Transverse colon (tissue), 4 donors: ENCODE measurements at places on chromosomes 6 and 20. TPM values are rescaled to one million over a fixed set of nuclear protein-coding genes. Genes with fewer than 3 reads are reported as not detected.
A peak's percentile ranks its signal among the peaks of the same experiment; 100 is the strongest.

OR12D3 gene
- not detected for total RNA-seq

IMPG1 gene
- total RNA-seq: not detected

C6orf163 gene
- total RNA-seq: 3.0 TPM

PTGIS gene
- 9.4 TPM for total RNA-seq

GRCh38 chr6:101509536-101509935 is 116.0 kb downstream of the GRIK2 start:
- DNase-seq: no peak

- no peak for DNase-seq
Observed at GRCh38 chr6:139679516-139680179, 305.2 kb upstream of the CITED2 start.

DNA sequence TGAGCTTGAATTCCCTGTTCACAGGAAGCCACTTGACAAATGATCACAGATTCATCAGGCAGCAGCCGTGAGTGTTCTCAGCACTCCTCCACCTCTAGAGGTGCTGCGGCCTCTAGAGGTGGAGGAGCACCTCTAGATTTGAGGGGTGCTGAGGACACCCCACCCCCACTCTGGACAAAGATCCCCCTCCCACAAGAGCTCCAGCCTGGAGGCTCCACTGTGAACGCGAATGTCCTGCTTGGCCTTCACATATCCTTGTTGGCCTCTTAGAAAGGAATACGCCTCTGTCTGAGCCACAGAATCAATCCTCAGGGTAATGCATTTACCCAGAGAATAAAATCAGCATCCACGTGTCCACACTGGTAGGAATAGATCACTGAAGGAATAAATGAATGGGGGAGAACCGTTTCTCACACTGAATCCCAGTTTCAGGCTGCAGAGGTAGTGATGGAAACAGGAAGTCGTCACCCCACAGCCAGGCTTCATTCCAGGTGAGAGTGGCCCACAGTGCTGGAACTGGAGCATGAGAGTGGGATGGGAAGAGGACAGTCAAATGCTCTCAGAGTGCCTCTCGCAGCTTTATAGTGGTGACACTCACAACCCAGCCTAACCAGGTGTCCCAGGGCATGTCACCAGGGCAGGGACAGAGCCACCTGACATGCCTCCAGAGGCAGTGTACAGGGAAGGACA is 16.6 kb downstream of the NPEPL1 start:
- DNase-seq: no peak

DNA sequence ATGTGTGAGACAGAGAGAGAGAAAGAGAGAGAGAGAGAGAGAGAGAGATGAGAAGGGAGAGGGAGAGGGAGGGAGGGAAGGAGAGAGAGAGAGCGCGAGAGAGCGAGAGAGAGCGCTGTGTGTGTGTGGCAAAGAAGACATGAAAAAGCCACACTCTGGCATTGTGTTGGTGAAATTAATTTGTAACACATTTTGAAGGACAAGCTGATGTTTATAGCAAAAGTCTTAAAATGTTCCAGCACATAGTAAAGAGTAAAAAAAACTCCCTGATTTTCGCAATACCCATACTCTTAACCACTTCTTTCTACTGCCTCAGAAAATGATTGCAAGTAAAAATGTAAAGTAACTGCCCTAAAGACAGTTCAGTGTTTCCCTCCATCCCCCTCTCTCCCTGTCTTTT is 56.7 kb downstream of the SLC22A1 start:
- no peak for DNase-seq

DNA sequence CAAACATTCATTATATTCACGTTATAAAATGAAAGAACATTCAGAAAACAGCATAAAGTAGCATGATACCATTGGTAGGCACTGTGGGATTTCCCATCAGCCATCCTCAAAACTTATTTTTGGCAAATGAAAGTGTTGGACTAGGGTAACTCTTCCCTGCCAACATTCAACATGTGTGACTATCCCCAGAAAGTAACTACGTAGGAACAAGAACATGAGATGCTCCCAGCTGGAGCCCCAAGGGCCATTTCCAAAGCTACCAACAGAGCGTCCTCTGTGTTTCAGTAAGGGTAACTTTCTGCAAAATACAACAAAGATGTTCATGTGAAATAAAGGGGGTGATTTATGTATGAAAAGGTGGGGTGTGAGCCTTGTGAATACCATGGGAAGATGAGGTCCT is 28.4 kb upstream of the PTPN1 start:
- DNase-seq: no peak

GRCh38 chr20:25057234-25058050 is 497 bp downstream of the ACSS1 start:
- peak; percentile 85 for DNase-seq

DNA sequence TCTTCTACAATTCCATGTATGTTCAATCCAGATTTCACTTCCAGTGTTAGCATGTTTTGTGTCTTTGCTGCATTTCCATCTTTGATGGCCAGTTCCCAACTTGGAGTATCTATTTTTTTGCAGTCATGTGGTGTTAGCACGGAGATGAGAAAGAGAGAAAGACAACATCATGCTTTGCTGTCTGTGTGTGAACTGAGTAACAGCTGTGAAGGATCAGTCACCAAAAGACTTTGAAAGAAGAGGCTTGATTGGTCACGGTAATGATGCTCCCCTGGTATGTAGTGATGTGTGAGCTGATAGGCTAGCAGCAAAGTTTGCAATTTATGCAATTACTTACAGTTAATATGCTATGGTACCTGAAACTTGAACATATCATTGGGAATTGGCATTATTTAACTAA is 731.3 kb upstream of the NRSN1 start:
- DNase-seq: no peak

- DNase-seq: no peak
Observed at GRCh38 chr20:51540580-51540979, 1.9 kb downstream of the NFATC2 start.

- DNase-seq: peak; percentile 35
Observed at GRCh38 chr20:12012241-12013222, 94.8 kb downstream of the BTBD3 start.

DNA sequence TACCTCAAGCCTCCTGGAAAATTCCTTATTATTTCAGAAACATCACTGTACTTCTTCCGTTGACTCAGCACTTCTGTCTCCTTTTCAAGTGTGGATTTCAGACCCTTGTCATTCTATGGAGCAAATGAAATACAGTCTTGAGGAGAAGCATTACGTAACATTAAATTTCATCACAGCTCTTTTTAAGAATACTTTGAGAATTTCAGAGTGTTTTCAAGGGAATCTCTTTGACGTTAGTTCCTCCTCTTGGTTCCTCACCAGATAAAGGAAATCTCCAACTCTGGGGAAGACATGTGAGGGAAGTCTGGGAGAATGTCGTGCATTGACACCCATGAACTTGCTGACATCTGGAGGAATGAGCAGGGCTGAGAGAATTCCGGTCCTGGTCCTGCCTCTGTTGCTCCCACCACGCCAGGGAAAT is 32.3 kb downstream of the UST start:
- no peak for DNase-seq

- DNase-seq: no peak
Observed at GRCh38 chr6:70849348-70850069, 107.4 kb downstream of the B3GAT2 start.

- DNase-seq: no peak
Observed at GRCh38 chr6:78580923-78581322, 286.4 kb upstream of the IRAK1BP1 start.

DNA sequence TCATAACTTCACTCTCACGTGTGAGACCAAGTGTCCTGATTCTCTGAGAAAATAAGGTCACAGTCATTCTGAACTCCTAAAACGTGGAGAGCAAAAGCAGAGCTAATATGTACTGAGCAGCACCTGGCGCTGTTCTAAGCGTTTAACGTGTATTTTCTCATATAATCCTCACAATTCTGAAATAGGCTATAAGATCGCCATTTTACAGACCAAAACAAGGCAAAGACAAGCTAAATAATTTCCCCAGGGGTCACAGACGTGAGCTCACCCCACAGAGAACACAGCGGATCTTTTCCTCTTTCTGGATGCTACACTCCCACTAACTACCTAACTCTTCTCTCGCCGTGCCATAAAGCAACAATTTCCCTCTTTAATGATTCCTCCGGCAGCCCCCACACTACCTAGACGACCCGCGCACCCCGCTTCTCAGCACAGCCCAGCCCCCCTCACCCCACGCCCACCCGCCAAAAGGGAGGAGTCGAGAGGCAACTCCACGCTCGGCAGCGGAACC is 636 bp downstream of the SUPT3H start:
- no peak for DNase-seq

DNA sequence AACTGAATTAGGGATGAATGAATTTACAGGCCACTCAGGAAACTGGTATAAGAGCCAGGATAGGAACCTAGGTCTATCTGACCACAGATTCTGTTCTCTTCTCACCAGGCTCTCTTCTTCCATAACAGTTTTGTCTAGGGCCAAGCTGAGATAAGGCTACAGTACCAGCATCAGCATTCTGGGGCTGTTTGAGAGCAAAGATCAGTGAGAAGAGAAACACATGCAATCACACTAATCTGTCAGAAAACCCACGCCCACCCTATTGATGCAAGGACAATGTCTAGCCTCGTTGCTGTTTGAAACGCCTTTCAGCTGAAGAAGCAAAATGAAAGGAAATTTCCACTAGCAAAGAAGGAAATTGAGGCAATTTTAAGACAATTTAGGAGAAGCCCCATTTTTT is 137.7 kb downstream of the LCA5 start:
- DNase-seq: no peak

GRCh38 chr6:146286961-146287360 is 256.7 kb upstream of the RAB32 start:
- no peak for DNase-seq

GRCh38 chr6:106141441-106142237 is 55.5 kb downstream of the PRDM1 start:
- peak; percentile 58 for DNase-seq

- DNase-seq: no peak
Observed at GRCh38 chr6:153424719-153425400, 293.8 kb upstream of the RGS17 start.

DNA sequence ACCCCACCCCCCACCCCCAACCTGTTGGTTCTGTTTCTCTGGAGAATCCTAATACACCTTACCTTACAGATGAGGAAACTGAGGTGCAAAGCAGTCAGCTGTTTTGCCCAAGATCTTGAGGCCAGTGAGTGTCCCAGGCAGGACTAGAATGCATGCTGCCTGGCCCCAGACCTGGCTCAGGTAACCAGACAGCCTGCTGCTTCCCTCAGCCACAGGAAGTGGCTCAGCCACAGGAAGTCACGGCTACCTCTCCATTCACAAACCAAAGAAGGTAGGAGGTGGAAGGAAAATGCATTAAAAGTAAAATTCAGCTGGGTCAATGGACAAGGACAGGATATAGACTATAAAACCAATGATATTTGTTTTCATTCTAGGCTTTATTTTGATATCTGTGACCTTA is 517.6 kb downstream of the CD83 start:
- DNase-seq: peak; percentile 57

DNA sequence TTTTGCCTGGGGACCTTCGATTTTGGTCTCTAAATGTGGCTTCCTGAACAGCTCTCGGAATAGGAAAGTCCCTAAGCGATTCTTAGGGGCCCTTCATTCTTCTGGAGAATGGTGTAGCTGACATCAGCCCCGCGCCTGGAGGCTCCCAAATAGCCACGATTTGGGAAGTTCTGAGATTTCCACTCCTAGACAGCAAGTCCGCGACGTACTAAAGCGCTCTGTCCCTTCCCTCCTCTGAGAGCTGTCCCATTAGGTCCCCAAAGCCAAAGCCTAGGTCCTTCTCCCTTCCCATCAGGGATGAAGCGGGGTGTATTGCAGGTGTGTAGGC is 756 bp downstream of the MOXD1 start:
- no peak for DNase-seq
